ENCODE measurements at places on chromosomes 7 and 10.

- no peak for DNase-seq
Measured at GRCh38 chr7:69422574-69422985, 175.7 kb upstream of the AUTS2 start.

- DNase-seq = no peak
Measured at GRCh38 chr10:5645375-5645774, 21.0 kb downstream of the ASB13 start.

DNA sequence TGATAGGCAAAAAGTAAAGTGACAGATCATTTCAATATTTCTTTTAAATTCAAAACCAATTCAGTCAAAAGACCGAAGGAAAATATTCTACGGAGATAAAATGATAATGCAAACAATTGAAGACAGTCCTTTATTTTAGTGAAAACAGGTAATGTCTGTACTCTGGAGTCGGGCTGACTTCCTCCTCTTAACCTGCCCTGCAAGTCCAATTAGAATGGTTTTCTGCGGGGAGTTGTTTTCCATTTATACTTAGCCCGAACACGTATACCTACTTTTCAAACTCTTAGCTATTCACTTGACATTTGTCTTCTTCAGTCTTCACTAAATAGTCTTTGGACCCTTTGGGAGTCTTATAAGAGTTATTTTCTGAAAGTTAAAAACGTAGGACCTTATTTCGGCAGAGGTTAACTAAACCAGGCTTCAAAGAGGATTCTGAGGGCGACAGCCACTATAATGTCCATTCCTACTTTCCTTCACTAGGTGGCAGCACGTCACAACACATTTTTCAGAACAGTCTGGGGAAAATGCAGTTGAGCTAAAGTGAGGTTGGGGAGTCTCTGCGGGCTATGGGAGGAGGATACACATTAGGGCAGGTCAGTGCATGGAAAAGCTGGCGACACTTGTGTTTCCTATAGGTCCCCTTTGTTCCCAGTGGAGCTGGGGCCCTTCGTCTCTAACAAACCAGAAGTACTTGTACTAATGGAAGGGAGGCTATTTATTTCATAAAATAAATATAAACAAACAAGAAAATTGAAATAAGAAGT lies 472.0 kb downstream of the KCNMA1 start:
- no peak for DNase-seq

DNA sequence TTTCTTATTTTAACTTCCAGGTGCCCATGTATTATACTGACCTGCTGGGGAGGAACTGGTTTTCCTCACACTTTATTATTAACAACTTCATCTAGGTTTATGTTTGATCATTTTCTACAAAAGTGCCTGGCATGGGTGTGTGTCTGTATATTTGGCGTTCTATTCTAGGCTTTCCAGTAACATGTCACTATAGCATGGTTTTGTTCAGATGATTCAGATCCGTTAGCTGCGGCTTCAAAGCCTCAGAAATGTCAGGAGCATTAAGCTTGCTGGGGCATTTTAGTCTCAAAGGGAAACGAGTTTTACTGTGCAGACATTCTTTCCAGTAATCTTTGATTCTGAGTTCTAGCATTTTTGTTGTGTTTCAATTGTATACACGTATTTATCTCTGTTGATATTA lies 2.3 kb downstream of the INPP5A start:
- no peak for DNase-seq

- no peak for DNase-seq
Measured at GRCh38 chr7:102097601-102098161, 189.0 kb upstream of the SH2B2 start.

DNA sequence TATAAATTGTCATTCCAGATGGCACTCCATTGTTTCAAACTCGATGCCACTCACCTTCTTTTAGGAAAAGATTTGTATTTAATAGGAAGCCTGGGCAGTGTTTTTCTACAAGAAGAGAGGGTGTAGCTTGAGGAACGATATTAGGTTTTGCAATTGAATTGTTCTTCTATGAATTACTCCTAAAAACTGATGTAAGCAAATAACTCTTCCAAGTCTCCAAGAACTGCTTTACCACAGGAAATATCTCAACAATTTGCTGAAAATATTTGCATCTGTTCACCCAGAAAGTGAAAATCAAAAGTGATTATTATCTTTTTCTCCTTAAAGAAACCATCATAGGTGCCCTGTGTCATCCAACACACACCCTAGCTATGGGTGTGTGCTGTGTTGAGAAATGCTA lies 261.3 kb upstream of the MEOX2 start:
- no peak for DNase-seq

DNA sequence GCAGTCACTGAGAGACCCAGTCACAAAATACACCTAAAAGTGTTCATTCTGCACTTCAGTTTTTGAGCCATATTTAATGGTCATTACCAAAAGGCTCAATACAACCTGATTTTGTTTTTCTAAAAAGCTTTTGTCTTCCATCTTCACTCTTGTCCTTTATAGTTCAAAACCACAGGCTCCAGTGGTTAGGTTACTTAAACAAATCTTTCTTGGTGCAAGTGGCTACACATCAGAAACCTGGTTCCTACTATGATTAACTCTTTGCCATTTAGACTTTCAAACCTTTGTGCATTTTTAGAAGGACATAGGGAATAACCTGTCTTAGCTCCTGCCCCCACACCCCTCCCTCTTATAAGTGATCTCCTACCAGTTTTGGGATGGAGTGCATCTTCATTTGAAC lies 135.8 kb downstream of the STRA8 start:
- DNase-seq = no peak

DNA sequence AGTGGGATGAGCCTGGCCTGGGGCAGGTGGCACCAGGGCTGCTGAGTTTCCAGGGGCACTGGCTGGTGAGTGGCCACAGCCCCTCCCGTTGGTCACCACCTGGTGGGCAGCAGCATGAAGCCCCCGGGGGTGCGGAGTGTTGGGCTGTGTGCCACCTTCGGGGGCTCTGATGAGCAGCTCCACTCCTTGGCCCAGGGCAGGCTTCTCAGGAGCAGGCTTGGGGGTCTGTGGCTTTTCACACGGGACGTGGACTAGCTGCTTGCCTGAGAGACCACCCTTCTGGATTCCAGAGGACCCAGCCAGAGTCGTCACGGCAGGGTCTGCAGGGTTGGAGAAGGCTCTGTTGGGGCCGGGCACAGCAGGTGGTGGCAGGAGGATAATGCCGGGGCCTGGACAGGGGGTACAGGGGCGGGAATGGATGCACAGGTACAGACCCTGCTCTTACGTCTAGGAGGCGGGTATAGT lies 193.1 kb downstream of the ADARB2 start:
- DNase-seq = no peak

DNA sequence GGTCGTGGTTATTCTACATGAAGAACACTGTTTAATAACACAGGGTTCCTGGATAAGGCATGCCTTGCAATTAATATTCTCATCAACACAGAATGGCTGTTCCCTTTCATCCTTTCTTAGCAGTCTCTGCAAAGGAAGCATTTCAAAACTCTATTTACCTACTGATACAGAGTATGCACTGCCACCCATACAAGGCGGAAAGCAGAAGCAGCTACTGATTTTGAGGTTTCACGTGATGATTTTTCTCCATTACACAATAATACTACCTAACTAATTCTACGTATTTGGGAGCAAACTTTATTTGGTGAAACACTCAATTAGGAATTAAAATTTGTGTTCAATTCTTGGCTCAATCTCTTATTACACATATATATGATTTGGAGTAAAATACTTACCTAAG lies 43.0 kb upstream of the COL1A2 start:
- no peak for DNase-seq

DNA sequence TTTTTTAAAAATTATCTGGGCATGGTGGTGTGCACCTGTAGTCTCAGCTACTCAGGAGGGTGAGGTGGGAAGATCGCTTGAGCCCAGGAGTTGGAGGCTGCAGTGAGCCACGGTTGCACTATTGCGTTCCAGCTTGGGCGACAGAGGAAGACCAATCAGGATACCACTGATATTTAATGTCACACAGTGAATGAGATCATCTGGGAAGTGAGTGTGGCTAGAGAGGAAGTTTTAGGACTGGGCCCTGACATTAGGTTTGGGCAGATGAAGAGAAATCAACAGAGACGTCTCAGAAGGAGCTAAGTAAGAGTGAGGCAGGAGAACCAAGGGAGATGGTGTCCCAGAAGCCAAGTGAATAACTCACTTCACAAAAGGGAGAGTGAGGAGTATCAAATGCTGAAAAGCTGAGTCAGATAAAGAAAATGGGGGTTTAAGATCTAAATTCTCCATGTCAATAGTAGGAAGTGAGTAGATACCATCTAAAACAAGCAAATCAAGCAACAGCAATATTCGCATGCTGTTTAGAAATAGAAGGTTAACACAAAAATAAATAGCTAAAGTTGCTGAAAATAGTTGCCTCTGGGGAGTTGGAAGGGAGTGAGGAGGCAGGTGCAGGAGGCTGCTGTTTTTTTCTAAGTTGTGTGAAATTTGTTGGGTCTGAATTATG lies 11.5 kb downstream of the PILRA start:
- DNase-seq = no peak

GRCh38 chr10:120588311-120588710 lies 131.3 kb downstream of the PLPP4 start:
- no peak for DNase-seq

DNA sequence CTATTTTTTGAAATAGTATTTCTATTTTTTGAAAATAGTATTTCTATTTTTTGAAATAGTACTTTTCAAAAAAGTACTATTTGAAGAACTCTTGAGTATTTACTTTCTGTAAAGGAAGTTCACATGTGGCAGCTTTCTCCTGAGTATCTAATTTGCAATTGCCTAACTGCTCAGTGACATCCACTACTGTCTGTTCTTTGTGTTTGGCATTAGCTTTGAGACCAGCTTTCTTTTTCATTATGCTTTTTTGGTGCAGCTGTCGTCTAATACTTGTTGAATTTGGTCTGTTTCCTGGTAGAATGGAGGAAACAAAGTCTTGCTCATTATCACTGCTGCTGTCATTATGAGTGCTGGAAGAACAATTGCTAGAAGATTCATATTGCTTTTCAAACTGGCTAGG lies 99.1 kb downstream of the BMPR1A start:
- no peak for DNase-seq

GRCh38 chr7:16913643-16914042 lies 31.9 kb upstream of the AGR3 start:
- DNase-seq = no peak

GRCh38 chr7:118184565-118184940 lies 589 bp downstream of the LSM8 start:
- no peak for DNase-seq

DNA sequence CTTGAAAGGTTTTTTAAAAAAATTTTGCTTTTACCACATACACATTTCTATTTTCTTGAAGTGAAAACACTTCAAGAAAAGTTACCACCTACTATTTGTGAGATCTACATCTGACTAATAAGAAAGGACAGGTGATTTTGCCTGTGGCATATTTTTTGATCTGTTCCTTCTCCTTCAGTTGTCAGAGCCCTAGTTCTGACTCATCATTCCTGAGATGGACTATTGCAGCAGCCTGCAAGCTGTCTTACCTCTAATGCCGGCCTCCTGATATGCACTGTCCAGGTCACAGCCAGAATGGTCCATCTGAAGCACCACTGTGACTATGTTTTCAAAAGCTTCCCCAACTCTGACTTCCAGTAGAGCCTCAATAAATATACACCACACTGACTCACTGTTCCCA lies 28.2 kb upstream of the ANK3 start:
- no peak for DNase-seq

GRCh38 chr7:143002898-143003297 lies 24.0 kb downstream of the OR9A2 start:
- DNase-seq = no peak

GRCh38 chr7:1700536-1701333 lies 30.7 kb downstream of the ELFN1 start:
- DNase-seq = no peak

DNA sequence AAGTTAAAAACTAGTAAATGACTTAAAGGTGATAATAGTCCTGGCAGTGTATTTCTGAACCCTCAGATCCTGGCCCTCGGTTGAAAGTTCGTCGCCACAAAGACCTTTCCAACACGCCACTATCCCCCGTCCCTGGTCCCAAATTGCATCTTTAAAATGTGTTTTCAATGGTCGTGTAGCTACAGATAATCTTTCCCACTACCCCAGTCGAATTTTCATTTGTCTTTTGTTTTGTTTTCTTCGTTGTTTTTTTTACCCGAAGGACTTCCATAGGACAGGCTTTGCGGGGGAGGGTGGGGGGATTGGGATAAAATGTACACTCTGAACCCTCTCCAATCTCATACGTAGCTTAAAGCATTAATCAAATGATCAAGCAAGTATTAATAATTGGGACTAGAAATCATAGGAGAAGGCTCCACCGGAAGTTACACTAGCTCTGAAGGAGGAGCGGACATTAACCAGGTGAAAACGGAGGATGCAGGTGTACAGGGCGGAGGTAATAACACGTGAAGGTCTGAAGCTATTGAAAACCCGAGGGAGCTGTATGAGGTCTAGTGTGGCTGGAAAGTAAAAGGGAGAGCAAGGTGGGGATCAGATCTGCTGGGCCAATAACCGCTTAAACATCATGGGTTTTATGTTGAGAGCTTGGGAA lies 32.8 kb upstream of the PHF14 start:
- no peak for DNase-seq
